ENCODE measurements at places on chromosomes 5 and 9.

DNA sequence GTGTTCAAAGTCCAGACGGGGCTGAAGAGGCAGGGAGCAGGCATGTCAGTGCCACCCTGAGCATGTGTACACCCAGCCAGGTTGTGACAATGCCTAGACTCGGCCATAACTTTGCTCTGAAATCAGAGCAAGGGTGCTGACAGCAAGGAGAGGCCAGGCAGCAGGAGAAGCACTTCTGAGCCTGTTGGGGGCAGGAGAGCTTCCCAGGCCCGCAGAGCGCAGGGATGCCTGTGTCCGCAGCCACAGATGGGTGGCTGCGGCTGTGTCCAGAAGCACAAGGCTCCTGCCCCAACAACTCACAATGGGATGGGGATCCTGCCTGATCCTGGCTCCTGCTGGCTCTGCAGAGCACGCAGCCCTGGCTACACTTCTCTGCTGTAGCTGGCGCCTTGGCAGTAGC lies 373.9 kb downstream of the CHSY3 start:
- DNase-seq = no peak

- DNase-seq = no peak
These were observed 16.7 kb downstream of the COL15A1 start for GRCh38 chr9:98960409-98960808.

GRCh38 chr9:12963537-12963936 lies 188.7 kb downstream of the LURAP1L start:
- DNase-seq = no peak

GRCh38 chr9:70422371-70423043 lies 8.1 kb upstream of the KLF9 start:
- no peak for DNase-seq

- DNase-seq = no peak
These were observed 94.7 kb downstream of the DIRAS2 start for GRCh38 chr9:90547896-90548295.

DNA sequence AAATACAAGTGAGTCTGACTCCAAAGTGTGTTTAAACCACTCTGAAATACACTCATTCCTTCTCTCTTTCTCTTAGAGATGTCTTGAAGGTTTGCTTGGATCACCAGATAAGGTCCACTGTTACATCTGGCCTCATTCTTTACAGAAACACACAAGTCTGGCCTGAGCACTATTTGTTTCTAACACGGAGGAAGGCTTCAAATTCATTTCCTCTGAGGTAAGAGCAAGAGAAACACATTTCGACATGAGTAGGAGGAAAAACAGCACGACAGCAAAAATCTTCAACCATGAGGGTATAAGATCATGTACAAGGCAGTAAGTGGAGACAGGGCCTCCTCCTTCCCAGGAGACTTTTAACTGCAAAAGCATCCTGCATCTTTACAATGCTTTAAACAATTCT lies 8.0 kb downstream of the SIL1 start:
- peak; percentile 24 for DNase-seq

DNA sequence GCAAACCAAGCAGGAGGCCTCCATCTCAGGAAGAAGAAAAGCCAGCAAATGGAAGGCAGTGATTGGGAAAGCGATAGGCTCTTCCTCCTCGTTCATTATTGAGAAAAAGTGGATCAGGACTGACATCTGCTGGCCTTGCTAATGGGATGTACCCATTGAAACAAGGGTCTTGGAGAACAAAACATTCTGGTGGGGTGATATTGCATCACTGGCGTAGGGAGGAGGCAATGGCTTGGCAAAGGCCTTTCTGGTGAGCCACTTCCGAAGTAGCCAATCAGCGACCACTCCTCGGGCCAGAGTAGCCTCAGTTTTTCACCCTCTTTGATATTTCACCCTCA lies 86.7 kb upstream of the NFIB start:
- peak; percentile 52 for DNase-seq

GRCh38 chr5:63650581-63650980 lies 311.7 kb downstream of the HTR1A start:
- DNase-seq = no peak

- DNase-seq = no peak
These were observed 7.5 kb downstream of the RNF44 start for GRCh38 chr5:176529741-176530141.

- no peak for DNase-seq
These were observed 72.8 kb upstream of the NXNL2 start for GRCh38 chr9:88462191-88462590.

DNA sequence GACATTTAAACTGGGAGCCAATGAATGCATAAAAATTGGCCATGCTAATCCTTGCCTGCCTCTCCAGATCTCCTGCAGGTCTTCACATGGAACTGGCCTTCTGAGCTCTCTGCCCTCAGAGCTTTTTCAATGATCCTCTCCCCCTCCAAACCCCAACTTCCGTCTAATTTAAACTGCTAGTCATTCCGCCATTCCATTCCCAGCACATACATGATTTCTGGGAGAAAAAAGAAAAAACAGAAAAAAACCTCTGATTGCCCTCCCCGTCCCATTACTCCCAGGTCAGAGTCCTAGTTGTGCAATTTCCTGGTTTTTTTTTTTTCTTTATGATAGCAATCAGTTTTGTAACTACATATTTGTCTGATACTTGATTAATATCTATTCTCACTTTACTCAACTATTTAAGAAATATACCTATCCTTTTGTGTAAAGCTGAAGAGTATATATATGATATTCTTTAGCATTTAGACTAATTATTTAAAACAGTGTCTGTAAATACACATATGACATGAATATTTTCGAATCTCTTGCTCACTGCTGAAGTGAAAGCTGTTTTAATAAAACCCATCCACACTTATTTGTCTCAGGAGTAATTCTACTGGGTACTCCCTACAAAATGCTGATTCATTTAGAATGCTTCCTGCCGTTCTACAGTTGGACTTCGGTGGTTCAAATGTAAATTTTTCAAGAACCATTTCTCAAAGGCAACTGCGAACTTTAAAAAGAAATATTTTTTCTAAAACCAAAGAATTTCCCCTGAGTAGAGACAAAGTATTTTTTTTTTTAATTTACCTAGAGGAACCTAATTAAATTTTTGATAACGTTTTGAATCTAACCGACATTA lies 1.6 kb downstream of the HINT1 start:
- no peak for DNase-seq
